ENCODE measurements at places on chromosomes 16 and 17. TPM values are rescaled to one million over a fixed set of nuclear protein-coding genes. Genes with fewer than 3 reads are reported as not detected.

The KRT25 gene
- not detected for total RNA-seq

The RGS11 gene
- 5.4 TPM for total RNA-seq

The MAP2K6 gene
- total RNA-seq = 10.3 TPM

The CTDNEP1 gene
- total RNA-seq = 64.6 TPM

The KRT9 gene
- not detected for total RNA-seq

The LHX1 gene
- total RNA-seq = not detected

The UBB gene
- total RNA-seq = 625 TPM

The UTS2R gene
- not detected for total RNA-seq

The EFCAB5 gene
- not detected for total RNA-seq

The CCL14 gene
- total RNA-seq = 93.1 TPM

The SNAI3 gene
- not detected for total RNA-seq

The MILR1 gene
- 11.0 TPM for total RNA-seq

The SEPTIN12 gene
- total RNA-seq = not detected

The TBC1D3C gene
- not detected for total RNA-seq

All from vagina (tissue), 2 donors.